Activated T-cell treated with anti-CD3 and anti-CD28 coated beads for 1 hour (primary cell): ENCODE measurements at places on chromosomes 3 and 15.

DNA sequence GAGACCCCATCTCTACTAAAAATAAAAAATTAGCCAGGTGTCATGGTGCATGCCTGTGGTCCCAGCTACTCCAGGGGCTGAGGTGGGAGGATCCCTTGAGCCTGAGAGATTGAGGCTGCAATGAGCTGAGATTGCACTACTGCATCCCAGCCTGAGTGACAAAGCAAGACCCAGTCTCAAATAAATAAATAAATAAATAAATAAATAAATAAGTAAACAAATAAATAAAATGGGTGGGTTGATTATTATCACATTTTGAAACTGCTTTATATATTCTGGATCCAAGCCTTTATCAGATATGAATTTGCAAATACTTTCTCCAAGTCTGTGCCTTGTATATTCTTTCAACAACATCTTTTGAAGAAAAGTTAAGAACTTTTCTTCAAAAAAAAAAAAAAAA is 22.2 kb upstream of the PCSK6 start:
- DNase-seq: no peak

GRCh38 chr15:69467636-69468035 is 15.0 kb downstream of the RPLP1 start:
- no peak for DNase-seq

DNA sequence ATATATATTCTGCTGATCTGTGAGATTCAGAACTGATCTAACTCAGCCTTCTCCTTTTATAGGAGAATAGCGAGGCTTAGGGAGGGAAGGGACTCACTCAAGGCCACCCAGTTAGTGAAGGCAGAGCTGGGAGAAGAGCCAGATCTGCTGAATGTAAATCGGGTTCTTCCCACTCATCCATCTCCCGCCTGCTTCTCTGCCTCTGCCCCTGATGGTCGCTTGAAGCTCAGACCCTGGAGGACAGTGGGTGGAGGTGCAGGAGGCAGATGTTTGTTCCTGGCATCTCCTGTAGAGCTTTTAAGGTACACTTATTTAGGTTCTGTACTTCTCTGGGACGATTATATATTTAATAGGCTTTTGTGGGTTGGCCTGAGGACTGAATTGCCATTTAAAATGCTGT is 4.3 kb downstream of the PDIA5 start:
- DNase-seq: no peak

GRCh38 chr15:90234096-90234988 is at the start of gene GDPGP1:
TSS of gene GDPGP1 (plus strand) at chr15:90234209. CDS start at chr15:90240909, 6,700 bp downstream.
- peak; percentile 92 for DNase-seq

- DNase-seq: peak; percentile 48
Observed at GRCh38 chr15:58957101-58957973, 23.9 kb upstream of the SLTM start.

- no peak for DNase-seq
Observed at GRCh38 chr3:187989575-187990153, 164.3 kb upstream of the LPP start.

DNA sequence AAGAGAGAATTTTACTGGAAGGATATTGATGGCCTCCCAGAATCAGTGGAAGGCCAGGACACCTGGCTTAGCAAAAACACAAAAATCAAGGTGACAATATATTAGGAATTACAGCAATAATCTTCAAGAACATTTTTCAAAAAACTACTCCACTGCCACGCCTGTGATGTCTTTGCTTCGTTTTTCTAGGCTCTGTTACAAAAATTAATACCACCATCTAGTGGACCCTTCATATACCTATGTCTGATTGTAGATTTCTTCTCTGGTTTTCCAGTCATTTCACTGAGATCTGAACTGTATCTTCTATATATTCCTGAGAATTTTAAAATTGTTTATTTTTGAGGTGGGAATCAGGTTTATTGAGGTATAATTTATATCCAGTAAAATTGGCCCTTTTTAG is 5.6 kb upstream of the SLC33A1 start:
- DNase-seq: no peak

- no peak for DNase-seq
Observed at GRCh38 chr3:122146466-122146865, 37.0 kb upstream of the CASR start.

- DNase-seq: no peak
Observed at GRCh38 chr3:178203650-178204049, 332.6 kb upstream of the KCNMB2 start.

DNA sequence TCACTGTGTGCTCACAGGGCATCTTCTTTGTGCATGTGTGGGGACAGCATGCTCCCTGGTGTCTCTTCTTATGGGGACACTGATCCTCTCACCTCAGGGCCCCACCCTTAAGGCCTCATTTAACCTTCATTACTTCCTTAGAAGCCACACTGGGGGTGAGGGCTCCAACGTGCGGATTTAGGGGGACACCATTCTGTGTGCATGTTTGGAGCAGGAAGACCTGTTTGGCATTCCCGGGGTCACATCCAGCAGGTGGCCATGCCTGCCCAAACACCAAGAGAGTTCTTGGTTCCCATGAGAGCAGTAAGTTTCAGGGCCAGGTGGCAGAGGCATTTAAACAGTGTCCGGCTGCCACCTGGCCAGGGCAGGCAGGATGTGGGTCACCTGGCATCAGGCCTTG is 24.8 kb downstream of the PRR20G start:
- DNase-seq: no peak

- DNase-seq: no peak
Observed at GRCh38 chr3:2727101-2727500, 383.1 kb downstream of the IL5RA start.

- no peak for DNase-seq
Observed at GRCh38 chr3:48528754-48529153, 24.8 kb upstream of the SHISA5 start.

GRCh38 chr3:172194702-172195406 is 155.5 kb downstream of the FNDC3B start:
- no peak for DNase-seq

- no peak for DNase-seq
Observed at GRCh38 chr3:113166719-113167492, 44.5 kb upstream of the BOC start.

DNA sequence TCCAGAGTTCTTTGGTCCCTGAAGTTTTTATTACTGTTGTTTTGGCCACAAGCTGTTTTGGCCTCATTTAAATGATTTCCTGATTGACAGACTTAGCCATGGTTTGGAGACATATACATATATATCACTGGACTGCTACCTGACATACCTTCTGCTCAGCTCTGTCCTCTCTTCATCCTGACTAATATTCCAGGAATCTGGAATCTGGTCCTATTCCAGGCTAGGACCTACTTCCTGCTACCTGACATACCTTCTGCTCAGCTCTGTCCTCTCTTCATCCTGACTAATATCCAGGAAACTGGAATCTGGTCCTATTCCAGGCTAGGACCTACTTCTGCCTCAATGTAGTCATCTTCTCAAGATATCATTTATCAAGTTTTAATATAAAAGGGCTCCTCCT is 724.4 kb upstream of the ROBO1 start:
- no peak for DNase-seq

- no peak for DNase-seq
Observed at GRCh38 chr3:57120451-57121174, 44.5 kb downstream of the IL17RD start.

DNA sequence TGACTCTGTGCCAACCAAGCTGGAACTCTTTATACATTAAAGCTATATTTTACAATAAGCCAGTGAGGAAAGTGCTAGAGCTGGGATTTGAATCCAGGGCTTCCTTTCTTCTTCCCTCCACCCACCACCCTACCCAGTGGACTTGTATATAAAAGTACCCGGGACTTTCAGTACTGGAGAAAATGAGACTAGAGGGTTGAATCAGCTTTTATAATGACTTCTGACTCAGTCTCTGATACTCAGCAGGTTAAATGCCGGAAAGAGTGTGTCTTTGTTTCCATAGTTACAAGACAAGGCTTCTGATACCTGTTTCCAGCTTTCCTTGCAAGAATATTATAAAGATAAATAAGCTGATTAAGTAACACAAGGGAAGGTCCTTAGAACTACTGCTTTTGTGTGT is 80.9 kb downstream of the FRMD4B start:
- DNase-seq: no peak

GRCh38 chr15:47384776-47385175 is 332.5 kb upstream of the SEMA6D start:
- no peak for DNase-seq

GRCh38 chr15:67833710-67834511 is 5.9 kb downstream of the RNU6-1 start:
- DNase-seq: no peak

- no peak for DNase-seq
Observed at GRCh38 chr3:109806929-109807328, 469.6 kb upstream of the DPPA4 start.
